ENCODE measurements at places on chromosomes 13 and 19.

DNA sequence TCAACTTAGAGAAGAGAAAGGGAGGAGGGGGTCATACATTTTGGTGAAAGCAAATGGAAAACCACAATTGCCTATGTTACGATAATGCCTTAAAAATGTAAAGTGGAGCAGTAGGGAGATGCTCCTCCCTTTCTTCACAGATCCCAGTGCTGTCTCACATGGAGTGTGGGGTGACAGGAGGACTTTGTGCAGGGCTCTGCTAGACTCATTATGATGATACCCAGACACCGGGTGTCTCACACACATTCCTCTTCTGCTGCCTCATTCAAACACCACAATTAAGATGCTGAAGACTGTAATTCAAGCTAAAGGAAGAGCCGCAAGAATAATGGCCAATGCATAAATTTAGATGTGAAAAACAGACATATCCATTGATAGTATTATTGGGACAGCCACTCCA, 150.6 kb downstream of the LHFPL6 start:
- DNase-seq: no peak

GRCh38 chr13:96984051-96984508, 10.2 kb downstream of the OXGR1 start:
- no peak for DNase-seq

DNA sequence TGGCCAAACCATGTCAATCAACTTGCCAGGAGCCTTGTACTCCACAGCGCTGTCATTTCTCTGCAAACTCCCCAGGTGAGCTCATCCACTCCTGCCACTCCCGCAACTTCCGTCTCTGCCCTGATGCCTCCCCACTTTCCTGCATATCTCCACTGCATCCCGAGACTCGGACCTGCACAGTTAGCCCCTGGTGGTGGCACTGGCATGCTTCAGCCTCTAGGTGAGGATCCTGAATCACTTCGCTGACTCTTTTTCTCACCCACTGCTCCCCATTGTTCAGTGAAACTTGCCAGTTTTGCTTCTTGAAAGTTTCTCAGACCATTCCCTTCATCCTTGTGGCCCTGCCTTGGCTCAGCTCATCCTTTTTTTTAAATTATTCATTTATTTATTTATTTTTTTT, 3.4 kb upstream of the CTU1 start:
- DNase-seq: no peak

DNA sequence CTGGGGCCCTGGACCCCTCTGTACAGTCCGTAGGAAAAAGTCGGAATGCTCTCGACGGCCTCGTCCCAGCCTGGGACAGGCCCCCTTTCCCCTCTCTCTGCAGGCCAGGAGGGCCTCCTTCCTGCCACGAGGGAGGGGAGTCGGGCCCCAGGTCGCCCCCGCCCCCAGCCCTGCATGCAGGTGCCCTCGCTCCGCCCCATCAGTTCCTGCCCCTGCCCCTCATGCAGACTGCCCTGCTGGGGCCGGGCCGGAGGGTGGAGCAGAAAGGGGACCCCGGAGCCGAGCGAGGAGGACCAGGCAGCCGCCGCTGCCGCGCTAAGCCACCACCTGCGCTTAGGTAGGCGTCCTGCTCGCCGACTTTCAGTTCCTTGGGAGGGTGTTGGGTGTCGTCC, 7.3 kb downstream of the LYL1 start:
- DNase-seq: no peak

GRCh38 chr19:52778811-52779210, 7.8 kb downstream of the ZNF600 start:
- DNase-seq: no peak

- DNase-seq: no peak
These were observed 1.3 kb downstream of the GNG8 start for GRCh38 chr19:46634656-46635218.

DNA sequence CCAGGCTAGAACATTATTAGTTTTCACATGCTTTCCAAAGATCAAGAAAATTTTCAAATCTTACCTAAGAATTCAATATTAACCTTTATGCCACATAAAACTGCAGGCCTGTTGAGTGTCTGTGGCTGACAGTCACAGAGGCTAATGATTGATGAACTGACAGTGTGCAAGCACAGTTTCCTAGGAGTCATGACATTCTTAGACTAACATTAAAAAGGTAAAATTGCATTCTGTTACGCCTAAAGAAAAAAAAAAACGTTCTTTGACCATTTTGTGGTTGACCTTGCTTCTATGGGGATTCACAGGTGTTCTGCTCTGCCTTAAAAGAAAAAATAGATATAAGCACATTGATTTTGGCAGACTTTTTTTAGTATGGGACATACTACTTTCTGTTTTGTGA, 1776.2 kb downstream of the PCDH9 start:
- no peak for DNase-seq

DNA sequence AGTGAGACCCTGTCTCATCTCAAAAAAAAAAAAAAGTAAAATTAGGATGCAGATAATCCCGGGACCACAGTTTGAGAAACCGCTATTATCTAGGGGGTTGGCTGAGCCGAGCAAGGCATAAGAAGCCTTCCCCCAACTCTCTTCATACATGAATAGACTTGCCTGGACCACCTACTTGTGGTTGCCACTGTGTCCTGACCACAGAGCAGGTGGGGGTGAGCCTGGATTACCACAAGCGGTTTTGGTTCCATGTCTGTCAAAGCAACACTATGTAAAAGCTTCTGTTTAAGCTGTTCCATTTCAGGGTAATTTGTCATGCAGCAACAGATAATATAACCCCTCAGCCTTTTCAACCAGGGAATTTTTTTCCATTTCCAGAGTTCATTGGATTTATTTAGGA, 3.3 kb upstream of the NAPA start:
- DNase-seq: no peak

- DNase-seq: no peak
These were observed 137.5 kb downstream of the CRYL1 start for GRCh38 chr13:20388184-20388583.

DNA sequence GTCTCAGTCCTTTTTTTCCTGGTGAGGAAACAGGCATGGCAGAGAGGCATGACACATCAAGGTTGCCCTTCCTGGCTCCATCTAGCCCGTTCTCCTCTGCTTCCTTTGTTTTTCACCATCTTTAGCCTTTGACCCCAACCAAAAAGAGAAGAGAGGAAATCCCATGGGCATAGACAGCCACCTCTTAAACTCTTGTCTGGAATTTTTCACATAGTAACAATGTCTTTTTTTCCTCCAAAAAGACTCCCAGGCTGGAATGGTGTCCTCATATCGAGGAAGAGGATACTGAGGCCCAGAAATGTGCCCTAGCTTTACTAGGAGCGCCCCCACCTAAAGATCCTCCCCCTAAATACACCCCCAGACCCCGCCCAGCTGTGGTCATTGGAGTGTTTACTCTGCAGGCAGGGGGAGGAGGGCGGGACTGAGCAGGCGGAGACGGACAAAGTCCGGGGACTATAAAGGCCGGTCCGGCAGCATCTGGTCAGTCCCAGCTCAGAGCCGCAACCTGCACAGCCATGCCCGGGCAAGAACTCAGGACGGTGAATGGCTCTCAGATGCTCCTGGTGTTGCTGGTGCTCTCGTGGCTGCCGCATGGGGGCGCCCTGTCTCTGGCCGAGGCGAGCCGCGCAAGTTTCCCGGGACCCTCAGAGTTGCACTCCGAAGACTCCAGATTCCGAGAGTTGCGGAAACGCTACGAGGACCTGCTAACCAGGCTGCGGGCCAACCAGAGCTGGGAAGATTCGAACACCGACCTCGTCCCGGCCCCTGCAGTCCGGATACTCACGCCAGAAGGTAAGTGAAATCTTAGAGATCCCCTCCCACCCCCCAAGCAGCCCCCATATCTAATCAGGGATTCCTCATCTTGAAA, at the start of gene GDF15:
Gene GDF15, plus strand, starts transcription at position 484 of the 868 bp plus-strand sequence. Its CDS starts 32 bp downstream, at position 516.
- DNase-seq: no peak

GRCh38 chr13:42007844-42008243, 40.6 kb upstream of the DGKH start:
- no peak for DNase-seq

- DNase-seq: no peak
These were observed 32.0 kb downstream of the LTBP4 start for GRCh38 chr19:40633207-40633606.

- no peak for DNase-seq
These were observed 20.0 kb downstream of the PEX11G start for GRCh38 chr19:7468840-7469239.

DNA sequence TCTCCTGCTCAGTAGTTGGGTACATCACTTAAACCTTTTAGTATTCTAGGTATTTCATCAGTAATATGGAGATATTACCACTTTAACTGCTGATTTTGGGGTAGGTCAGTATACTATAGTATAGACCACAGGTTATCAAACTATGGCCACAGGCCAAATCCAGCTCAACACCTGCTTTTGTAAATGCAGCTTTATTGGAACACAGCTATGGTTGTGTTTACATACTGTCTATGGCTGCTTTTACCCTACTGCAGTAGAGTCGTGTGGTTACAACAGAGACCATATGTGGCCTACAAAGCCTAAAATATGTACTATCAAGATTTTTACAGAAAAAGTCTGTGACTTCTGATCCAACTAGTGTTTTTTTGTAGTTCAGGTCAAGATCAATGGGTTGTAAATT, 10.3 kb downstream of the COG6 start:
- DNase-seq: no peak

- DNase-seq: no peak
These were observed 270.2 kb downstream of the LMO7 start for GRCh38 chr13:75906315-75906714.

DNA sequence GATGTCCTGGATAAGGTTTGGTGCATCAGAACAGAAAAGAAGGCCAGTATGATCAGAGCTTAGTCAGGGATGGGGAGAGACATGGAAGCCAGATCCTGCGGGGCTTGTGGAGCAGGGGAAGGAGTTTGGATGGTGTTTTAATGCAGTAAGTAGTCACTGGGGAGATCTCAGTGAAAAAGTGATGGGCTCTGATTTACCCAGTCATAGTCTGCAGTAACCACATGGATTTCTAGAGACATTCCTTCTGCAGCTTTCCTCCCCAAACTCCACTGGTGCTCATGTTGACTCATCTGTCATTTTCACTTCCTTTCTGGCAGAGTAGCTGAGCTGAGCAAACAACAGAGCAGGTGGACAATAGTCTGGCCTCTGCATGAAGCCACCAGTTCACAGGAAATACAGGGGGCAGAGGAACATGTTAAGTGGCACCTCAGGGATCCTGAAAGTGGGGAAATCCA, 144.1 kb downstream of the DPF1 start:
- DNase-seq: no peak

DNA sequence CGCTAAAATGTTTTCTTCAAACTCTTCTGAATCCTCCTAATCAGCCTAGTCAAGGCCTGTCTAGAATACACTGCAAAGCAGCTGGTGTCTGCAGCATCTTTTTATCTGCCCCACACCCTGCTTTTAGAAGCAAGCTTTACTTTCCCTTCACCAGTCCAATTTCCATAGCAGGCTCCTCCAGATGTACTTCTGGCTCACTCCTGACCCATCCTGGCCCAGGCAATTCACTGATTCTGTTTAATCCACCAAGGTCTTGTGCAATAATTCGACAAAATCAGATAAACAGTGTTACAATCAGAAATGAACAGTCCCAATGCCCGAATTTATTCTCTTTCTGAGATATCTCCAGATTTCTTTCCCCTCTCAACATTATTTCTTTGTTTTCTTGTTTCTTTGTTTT, 415.2 kb upstream of the SGCG start:
- no peak for DNase-seq

All from NCI-H2107 (cell line).